ENCODE measurements at places on chromosomes 13 and 19.
A peak's percentile ranks its signal among the peaks of the same experiment; 100 is the strongest.

GRCh38 chr13:61725806-61726205 lies 310.2 kb upstream of the PCDH20 start:
- DNase-seq = no peak

DNA sequence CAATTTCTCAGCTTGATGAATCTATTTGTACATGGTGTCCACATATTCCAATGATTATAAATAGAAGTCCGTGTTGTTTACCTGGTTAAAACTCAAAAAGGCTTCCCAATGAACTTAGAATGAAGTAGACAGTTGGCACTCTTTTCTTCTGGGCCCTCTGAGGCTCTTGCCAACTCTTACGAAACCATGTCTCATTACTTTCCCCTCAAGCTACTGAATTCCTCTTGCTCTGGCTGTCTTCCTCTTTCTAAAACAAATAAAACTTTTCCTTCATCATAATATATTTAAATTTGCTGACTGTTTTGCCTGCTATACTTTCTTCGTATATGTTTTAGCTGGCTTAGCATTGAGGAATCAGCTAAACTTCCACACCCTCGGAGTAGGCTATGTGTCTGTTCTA lies 139.7 kb downstream of the SLITRK6 start:
- no peak for DNase-seq

DNA sequence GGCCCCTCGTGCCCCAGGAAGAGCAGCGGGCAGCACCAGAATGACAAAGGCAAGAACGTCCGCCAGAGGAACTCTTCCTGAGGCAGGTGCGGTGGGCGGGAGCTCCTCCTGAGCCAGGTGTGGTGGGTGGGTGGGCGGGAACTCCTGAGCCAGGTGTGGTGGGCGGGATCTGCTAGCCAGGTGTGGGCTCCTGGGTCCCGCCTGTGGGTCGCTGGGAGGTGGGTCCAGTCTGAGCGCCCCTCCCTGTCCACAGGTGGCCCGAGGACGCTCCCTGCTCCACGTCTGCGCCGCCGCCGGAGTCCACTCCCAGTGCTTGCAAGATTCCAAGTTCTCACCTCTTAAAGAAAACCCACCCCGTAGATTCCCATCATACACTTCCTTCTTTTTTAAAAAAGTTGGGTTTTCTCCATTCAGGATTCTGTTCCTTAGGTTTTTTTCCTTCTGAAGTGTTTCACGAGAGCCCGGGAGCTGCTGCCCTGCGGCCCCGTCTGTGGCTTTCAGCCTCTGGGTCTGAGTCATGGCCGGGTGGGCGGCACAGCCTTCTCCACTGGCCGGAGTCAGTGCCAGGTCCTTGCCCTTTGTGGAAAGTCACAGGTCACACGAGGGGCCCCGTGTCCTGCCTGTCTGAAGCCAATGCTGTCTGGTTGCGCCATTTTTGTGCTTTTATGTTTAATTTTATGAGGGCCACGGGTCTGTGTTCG lies 7.0 kb upstream of the HCN2 start:
- no peak for DNase-seq

- DNase-seq = no peak
Measured at GRCh38 chr13:101915755-101916107, 463.3 kb downstream of the ITGBL1 start.

- no peak for DNase-seq
Measured at GRCh38 chr13:50676602-50677001, 166.9 kb downstream of the DLEU7 start.

DNA sequence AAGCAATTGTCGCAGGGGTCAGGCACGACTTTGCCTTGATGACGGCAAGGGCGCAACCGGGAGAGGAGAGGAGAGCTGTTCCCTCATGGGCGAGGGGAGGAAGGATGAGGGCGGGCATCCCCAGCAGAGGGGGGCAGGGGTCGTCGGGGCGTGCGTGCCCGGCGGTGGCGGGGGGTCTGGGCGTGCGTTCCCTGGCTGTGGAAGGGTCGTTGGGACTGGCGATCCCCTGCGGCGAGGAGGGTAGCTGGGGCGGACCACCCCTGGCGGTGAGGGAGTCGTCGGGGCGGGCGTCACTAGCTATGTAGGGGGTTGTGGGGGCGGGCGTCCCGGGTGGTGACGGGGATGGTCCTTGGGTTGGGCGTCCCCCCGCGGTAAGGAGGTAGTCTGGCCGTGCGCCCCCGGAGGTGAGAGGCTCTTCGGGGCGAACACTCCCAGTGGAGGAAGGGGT lies 1.7 kb downstream of the COMP start:
- DNase-seq = no peak

GRCh38 chr19:1853295-1854038 lies 5.2 kb upstream of the REXO1 start:
- DNase-seq = no peak

GRCh38 chr19:3146677-3147100 lies 10.9 kb downstream of the GNA15 start:
- DNase-seq = no peak

DNA sequence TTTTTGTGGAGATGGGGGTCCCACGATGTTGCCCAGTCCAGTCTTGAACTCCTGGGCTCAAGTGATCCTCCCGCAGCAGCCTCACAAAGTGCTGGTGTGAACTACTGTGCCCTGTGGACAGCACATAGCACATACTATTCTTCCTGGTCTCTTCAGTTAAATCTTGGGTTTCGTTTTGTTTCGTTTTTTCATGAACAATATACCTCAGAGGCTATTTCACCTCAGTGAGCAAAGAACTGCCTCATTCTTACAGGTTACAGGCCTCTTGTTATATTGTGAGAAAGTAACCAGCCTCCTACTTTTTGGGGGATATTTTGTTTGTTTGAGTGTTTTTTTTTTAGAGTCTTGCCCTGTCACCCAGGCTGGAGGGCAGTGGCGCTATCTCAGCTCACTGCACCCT lies 1.3 kb upstream of the C3 start:
- no peak for DNase-seq

- DNase-seq = no peak
Measured at GRCh38 chr19:51333836-51334460, 8.0 kb downstream of the VSIG10L start.

GRCh38 chr13:112446347-112446861 lies 70.2 kb downstream of the SPACA7 start:
- DNase-seq = no peak

DNA sequence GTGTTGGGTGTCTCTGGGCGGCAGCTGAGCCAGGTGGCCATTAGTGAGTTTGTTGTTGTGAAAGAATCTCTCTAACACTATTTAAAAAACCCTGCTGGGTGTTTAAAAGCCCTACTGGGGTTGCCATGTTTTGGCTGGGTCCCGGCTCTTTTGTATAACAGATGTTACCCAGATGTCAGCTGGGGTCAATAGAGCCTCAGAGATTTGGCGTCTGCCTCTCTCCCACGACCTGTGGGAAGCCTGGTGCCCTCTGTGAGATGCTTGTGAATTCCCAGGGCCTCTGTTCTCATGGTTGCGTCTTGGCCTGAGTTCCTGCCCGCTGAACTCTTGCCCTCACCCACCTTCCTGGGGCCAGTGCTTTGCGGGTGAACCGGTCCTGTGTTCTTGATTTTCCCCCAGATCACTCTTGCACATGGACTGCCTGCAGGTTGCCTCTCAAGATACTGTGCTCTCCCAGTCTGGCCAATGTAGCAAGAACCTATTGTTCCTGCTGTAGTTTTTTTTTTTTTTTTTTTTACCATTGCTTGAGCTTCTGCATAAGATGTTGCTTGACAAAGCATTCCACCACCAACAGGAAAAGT lies 9.5 kb downstream of the NFILZ start:
- DNase-seq = no peak

GRCh38 chr19:6772028-6772865 lies at the start of gene VAV1:
VAV1 (plus strand) TSS chr19:6772708; CDS start chr19:6772808, 100 bp downstream.
- DNase-seq = no peak

GRCh38 chr13:25210842-25211569 lies 38.9 kb upstream of the AMER2 start:
- no peak for DNase-seq

DNA sequence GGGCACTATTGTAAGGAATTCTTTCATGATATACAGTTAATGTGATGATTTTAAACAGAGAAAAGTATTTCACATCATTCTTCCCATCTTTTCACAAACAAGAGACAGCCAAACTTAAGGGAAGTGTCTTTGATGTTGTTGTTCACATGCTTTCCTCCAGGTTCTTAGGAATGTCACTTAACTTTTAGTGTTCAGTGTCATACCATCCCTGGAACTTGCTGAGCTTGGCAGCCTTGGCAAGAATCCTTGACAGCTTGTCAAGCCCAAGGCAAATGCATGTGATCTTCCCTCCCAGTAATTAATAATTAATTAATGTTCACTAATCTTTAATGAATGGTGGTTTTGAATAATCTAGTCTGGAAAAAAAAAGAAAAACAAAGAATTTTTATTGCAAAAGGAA lies 727.9 kb upstream of the PRR20A start:
- no peak for DNase-seq

DNA sequence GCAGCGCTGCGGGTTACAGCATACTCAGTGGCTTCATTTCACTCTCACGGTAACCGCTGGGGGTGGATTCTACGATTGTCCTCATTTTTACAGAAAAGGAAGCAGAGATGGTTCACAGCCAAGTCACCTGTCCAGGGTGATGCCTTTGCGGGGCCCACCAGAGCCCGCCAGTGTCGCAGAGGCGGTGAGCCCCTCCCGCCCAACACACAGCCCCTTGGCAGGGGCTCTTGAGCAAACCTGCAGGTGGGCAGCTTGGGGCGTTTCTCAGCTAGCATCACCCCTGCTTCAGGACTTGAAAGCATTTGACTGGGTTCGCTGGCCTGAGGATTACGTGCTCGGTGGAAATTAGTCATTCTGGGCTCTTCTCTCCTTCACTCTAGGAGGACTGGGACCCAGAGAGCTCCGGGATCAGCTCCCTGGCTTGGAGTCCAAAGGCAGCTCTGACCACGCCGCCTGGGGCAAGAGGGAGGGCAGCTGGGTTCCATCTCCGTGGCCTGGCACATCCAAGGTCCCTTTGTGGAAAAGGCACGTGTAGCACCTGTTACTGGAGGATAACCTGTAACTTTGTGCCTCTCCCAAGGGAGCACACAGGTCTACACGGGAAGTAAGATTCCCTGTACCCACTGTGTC lies 62.5 kb upstream of the F7 start:
- DNase-seq = no peak

DNA sequence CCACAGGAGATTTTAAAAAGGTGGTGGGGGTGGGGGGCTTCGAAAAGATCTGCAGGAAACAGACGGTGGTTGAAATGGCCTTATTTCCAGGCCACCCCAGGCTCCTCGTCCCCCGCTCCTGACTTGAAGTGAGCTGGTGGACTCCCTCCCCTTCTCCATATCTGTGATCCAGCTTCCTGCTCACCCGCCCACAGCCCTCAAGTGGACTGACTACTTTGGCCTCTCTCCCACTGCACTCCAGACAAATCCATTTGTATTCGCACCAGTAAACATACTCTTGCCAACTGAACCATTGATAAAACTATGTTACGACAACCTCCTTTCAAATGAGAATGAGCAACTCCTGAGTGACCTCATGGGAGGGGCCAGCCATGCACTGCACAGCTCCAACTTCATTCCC lies 259.5 kb downstream of the COL4A1 start:
- peak; percentile 38 for DNase-seq

- DNase-seq = peak; percentile 15
Measured at GRCh38 chr13:51444922-51445321, 7.9 kb downstream of the INTS6 start.

DNA sequence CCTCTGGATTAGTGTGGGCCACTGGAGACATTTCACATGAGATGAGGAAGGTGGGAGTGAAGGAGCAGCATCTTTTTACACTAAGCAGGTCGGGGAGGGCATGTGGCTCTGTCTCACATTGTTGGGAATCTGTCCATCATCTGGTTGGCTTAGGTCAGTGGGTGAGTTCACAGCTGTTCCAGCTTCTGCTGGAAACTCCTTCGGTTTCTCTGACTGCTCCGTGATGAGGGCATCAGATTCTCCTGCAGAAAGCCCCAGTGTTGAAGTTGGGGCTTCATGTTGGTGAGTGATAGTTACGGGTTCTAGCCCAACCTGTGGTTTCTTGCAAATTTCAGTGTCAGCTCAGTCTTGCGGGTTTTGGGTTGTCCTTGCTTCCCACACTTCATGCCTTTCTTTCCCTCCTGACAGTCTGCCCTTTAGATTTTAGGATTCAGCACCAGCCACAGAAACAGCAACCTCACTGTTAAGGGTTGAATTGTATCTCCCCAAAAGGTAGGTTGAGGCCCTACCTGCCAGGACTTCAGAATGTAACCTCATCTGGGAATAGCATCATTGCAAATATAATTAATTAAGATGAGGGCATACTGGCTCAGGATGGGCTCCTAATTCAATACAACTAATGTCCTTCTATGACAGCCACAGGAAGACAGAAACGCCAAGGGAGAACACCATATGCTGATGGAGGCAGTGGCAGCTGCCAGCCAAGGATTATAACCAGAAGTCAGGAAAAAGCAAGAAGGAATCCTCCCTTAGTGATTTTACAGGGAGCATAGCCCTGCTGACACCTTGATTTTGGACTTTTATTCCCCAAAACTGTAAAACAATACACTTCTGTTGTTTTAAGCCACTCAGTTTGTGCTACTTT lies 7.6 kb upstream of the ALOX5AP start:
- DNase-seq = no peak

DNA sequence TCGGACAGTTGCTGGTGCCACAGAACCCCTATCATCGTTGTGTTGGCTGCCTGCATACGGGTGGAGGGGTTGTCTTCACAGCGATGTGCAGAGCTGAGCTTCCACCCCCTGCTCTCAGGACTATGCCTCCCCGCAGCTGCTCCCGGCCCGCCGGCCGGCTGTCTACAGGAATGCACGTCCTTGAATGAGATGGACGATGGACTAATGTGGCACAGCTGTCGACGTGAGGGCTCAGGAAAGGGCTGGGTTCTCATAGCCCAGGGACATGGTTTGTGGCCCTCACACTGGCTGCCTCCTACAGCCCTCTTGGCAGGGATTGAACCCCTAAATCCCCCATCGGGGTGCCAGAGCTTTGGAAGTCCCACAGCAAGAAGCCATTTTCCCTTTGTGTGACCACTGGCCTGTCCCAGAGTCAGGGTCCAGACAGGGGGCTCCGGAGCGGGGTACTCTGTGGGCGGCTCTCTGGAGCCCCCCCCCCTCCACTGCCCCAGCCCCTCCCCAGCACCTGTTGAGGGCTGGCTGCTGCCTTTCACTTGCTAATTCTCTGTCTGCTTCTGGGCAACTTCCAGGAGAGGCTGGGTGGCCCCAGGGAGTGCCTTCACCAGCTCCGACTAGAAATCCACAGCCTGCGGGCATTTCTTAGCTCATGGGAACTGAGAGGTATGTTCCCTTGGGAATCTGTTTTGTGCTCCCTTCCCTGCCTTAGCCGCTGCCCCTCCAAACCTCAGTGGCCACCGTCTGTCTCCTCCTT lies 40.2 kb downstream of the TSSK6 start:
- no peak for DNase-seq

DNA sequence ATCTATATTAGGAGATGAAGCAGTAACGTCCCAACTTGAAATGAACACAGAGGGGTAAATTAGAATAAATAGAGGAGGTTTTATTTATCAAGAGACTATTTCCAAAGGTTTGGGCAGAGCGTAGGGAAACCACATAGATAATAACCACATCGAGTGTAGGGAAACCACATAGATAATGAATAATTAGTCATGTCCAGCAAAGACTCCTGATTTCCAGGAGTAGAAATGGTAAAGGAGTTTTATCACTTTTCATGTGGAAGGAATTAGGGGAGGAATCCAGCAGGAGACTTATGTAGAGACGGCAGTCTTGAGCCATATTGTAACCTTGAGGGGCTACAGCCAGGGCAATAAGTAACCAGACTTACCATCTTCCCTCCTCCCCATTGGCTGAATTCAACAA lies 136.3 kb upstream of the CSNK1A1L start:
- DNase-seq = no peak
